LNCaP clone FGC (cell line): ENCODE measurements at places on chromosomes 1 and 21.

DNA sequence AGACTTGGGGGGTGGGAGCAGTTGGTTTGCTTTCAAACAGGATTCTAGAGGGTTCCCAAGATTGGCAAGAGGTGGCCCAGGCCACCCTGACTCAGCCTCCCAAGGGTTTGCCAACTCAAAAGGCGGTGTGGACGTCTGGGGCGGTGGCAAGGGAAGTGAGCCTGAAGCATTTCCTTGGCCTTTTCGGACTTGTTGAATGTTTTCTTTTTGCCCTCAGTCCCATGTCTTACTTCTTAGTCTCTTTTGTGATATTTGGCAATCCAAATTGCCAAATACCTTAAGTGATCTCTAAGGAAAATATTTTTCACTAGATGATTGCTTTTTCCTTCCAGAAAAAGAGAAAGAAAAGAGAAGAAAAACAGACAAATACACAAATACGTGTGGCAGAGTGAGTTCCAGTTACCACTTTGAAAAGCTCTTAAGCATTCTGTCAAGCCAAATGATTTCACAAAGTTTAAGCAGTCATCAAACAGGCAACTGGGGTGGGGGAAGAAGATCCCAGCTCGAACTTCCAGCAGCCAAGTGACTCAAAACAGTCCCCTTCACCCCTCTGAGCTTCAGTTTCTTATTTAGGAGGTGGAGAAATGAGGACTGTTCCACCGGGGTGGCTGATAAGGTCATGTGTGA, 374.6 kb upstream of the USP24 start:
- no peak for DNase-seq

DNA sequence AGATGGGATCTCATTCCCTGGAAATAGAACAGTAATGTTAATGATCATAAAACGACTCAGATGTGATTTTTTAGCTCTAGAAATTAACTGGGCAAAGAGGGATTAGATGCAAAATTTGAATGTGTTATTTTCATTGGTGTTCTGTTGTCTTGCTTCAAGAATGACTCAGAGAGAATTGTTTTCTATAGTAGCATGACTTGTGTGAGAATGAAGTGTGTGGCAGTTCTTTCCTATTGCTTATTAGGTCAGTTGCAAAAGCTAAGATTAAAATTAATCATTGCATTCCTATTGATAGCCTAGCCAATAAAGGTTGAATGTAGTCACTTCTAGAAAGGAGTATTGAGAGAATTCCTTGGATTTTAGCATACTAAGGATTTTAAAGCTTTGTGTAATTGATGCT, 22.9 kb downstream of the SPEN start:
- no peak for DNase-seq

GRCh38 chr1:108858230-108858950, 1.5 kb upstream of the AKNAD1 start:
- no peak for DNase-seq

DNA sequence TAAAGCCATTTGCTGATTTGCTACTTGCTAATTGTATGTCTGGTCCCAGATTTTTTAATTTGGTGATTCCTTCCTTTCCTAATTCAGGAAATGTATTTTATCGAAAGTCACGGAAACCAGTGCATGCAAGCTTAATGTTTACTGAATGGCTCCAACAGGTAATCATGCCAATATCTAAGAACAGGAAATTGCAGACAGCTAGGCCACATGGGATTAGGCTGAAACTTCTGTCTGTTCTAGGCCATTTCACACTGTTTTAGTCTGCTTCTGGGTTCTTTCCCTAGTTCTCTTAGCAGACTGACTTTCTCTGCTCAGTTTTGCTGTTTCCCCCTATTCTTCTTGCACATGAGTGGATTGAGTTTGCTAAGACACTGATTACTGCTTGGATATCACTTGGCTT, 111.4 kb downstream of the NTNG1 start:
- no peak for DNase-seq

DNA sequence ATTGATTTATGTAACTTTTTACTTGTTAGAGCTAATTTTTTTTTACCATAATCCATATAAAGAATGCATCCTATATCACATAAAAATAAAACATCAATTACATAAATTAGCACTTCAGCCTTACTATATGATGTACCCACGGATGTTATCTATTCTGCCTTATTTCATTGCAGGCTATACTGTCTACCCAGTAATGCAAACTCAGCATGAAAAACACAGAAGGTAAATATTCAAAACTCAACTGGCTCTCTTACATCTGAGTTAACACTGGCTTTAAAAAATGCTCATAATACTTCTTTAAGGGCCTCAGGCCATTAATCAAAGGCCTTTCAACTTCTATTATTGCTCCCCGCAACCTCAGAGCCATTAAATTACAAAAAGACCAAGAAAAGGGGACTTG, 65.8 kb downstream of the AHCTF1 start:
- no peak for DNase-seq

DNA sequence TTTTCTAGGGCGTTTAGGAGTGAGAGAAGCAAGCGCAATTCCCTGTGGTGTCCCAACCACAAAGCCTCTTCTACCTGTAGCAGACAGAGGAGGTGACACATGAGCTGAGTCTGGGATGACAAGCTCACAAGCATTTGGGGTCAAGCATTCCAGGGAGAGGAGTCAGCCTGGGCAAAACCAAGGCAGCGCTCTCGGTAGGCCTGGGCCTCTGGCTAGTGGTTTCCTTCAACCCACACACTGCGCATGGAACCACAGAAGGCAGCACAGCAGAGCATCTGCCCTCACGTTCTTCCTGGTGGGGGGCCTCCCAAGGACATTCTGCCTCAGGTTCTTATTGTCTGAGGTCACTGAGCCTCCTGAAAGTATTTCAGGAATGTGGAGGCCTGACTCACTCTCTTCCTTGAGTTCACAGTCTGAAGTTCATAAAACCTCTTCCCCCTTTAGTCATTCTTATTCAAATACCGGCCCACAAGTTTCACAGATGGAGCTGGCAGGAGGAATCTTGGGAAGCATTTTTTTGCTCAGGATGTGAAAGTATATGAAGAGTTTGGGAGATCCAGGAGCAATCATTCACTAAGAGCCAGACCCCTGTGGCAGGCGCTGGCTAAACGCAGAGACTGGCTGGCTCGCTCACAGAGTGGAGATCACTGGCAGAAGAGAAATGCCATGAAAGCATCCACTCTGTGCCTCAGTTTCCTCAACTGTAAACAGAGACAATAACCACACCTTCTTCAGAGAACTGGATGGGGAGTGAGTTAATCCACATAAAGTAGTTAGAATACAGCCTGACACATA, 26.8 kb downstream of the CCN1 start:
- DNase-seq, result no peak

DNA sequence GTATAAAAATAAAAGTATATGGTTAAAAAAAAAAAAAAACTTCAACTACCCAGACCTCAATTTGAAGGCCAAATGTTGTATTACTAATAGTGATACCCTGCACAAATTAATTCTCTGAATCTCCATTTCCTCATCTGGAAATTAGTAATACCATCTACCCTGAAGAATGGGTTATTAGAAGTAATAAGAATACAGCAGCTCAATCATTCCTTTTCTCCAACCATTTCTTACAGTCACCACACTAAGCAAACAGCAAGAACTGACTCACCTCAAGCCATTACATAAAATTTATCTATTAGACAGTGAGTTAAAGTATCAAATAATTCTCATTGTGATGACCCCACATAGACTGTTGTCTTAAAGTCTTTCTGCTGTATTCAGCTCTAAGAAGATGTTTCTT, 39.6 kb downstream of the RERE start:
- no peak for DNase-seq

GRCh38 chr1:201254625-201255478, 28.5 kb upstream of the PKP1 start:
- DNase-seq, result no peak

DNA sequence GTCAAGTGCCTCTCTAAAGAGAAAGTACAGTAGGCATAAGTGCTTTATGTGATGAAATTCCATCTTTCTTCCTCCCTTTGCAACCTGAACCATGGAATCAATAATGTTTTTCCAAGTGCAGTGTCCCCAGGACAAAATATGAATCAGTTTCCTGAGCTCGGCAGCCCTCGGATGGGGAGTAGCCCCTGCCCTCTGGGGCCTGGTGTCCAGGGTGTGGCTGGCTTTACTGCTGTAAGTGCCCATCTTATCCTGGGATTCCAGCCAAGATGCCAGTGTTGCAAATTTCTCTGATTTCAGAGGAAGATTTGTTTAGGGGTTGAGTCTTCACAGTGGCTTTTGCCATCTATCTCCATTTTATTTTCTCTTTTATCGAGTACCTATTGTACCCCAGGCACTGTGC, 40.5 kb upstream of the SRP9 start:
- DNase-seq, result no peak

DNA sequence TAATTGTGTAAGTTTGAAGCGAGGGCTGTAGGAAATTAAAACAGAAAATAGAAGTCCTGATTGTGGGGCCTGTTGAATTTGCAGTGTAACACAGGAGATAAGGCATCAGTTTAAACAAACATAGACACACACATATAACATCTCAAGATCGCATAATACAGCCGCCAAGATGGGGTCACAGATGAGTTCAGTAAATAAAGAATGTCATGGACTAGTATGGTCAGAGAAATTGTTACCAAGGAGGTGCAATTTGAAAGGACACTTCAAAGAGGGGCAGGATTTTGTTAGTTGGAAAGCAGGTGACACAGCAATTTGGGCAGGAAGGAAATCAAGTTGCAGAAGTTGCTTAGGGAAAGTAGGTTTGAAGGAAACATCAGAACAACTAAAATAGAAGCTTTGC, 450.0 kb downstream of the USP25 start:
- DNase-seq, result peak; percentile 96

GRCh38 chr1:101312147-101312546, 75.3 kb downstream of the S1PR1 start:
- DNase-seq, result no peak

GRCh38 chr1:228066891-228067654, 15.4 kb upstream of the ARF1 start:
- DNase-seq, result no peak

GRCh38 chr21:36852293-36852692, 114.2 kb downstream of the HLCS start:
- DNase-seq, result no peak

- no peak for DNase-seq
These were observed 46.4 kb upstream of the DISP3 start for GRCh38 chr1:11432526-11432925.

DNA sequence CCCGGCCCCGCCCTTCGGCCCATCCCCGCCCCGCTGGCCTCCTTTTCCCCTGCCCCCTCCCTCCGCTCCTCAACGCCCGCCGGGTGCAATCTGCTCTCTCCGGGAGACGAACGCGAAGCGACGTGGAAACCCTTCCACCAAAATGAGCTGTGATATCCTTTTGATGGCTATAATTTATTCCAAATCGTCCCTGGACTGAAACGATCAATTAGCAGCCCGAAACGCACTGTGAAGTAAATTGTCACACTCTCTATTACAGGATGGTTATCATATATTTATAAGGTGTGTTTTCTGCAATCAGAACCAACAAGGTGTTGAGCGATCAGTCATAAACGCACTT, 134.6 kb upstream of the BARHL2 start:
- DNase-seq, result no peak

- no peak for DNase-seq
These were observed 208.7 kb upstream of the KCTD3 start for GRCh38 chr1:215358356-215358755.

- no peak for DNase-seq
These were observed 22.8 kb downstream of the LCE3E start for GRCh38 chr1:152543820-152544219.

GRCh38 chr1:19628879-19629278, 15.2 kb upstream of the NBL1 start:
- no peak for DNase-seq

DNA sequence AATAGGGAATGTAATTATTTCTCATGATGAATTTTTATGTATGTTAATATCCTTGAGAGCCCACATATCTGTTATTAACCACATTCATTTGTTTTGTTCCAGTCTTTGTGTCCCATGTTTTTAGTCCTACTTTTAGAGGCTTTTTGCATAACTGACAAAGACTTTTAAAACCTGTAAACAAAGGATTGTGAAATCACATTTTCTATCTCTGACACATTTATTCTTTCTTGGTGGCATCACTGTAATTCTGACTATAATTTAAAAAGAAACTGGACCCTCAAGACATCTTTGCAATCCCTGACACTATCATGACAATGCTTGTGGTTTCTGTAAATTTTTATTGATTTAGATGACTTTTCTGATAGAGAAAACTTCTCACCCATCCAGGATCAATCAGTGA, 313.1 kb downstream of the SIPA1L2 start:
- no peak for DNase-seq

DNA sequence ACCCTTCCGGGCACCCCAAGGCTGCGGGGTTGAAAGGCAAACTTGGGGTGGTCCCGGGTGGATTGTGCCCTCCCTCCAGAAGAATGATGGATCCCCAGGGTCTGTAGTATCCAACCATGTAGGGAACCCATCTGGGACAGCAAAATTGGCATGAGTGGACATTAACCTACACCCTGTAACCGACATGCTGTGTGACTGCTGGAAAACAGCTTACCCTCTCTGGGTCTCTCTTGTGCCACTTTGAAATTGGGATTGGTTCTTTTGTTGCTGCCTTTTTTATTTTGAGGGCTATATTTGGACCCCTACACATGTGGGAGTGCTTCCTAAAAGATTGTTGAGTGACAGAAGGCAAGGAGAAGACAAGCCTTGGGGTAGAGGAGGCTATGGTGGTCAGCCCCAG, 19.5 kb downstream of the PADI1 start:
- DNase-seq, result no peak

DNA sequence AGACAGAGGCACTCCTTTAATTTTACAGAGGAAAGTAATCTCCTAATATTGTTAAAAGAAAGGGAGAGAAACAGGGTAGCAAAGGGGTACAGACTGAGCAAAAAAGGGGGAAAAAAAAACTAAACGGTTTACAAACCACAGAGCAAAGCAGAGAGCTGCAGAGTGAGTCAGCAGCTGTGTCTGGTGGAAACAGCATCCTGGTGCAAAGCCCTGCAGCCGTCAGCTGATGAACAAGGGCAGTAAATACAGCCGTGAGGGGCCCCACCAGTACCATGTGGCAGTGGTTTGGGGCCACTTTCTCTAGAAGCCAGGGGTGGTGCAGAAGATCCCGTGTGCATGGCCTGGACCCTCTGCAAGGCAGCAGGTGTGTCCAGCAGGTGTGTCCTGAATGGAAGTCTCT, 111.3 kb downstream of the ERG start:
- DNase-seq, result no peak

- no peak for DNase-seq
These were observed 10.8 kb downstream of the OPRD1 start for GRCh38 chr1:28822799-28823198.

GRCh38 chr1:147849098-147849895, 53.3 kb upstream of the GJA8 start:
- no peak for DNase-seq

GRCh38 chr1:64357422-64357821, 112.5 kb upstream of the CACHD1 start:
- DNase-seq, result no peak

DNA sequence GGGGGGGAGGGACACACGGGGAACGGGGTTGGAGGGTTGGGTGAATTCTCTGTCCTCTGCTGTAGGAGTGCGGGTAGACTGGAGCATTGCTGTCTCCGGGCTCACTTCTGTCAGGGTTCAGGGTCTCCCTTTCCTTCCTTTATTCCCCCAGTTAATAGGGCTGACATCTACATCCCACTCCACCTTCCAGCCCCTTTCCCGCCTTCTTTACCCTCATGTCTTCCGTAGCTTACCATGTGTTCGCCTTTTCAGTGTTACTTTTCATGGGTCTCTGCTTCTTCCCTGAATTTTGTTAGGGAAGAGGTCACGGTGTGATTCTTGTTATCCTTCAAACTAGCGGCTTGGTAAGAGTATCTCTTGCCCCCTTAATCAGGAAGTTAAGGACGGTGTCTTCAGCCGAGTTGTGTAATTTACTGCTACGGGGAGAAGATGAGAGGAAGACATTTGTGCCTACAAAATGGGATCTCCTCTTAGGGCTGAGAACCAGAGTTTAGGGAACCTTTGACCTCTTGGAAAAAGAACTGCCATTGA, 917 bp downstream of the RAP1A start:
- DNase-seq, result no peak
